Amygdala (tissue), 56 donors: ENCODE measurements at places on chromosomes 16 and 17.

GRCh38 chr16:84617041-84617790 lies 662 bp downstream of the COTL1 start:
- no peak for DNase-seq

GRCh38 chr16:27129401-27129800 lies 62.7 kb downstream of the C16orf82 start:
- no peak for DNase-seq

GRCh38 chr16:17330044-17330443 lies 140.7 kb downstream of the XYLT1 start:
- no peak for DNase-seq

DNA sequence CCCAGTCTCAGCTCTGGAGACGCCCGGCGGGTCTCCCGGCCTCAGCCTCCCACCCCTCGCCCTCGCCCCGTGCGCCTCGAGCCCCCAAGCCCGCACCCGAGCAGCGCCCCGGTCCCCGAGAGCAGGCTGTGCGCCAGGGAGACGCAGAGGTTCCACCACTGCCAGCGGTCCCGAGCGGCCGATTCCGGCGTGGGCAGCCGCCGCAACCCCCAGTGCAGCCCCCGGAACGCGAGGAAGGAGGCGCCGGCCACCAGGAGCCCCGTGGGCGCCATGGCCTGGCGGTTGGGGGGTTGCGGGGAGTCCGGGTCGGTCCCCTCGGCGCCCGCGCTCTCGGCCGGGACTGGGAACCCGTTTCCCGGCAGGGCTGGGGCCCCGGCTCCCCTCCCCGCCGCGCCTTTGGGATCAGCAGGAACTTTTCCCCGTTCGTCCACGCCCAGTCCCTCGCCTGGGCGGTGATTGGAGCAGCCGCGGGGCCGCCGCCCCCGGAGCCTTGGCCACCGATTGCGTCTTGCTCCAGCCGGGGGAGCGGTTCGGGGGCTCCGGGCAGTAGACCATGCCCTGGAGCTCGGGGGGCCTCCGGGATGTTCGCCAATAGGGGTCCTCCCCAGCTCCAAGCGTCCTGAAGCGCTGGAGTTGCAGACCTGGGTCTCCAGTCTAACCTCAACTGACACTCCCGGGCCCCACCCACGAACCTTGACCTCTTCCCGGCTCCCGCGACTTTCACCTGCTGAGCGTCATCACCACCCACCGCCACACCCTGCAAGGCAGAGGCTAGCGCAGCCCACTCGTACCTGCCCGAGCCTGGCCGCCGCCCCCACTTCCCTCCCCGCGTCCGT lies at the start of gene TLCD2:
Gene TLCD2, minus strand, starts transcription at position 407 of the 836 bp plus-strand sequence. Its CDS starts 135 bp downstream, at position 272.
- DNase-seq: no peak
